ENCODE measurements at places on chromosomes 1 and 21. TPM values are rescaled to one million over a fixed set of nuclear protein-coding genes. Genes with fewer than 3 reads are reported as not detected.

DNA sequence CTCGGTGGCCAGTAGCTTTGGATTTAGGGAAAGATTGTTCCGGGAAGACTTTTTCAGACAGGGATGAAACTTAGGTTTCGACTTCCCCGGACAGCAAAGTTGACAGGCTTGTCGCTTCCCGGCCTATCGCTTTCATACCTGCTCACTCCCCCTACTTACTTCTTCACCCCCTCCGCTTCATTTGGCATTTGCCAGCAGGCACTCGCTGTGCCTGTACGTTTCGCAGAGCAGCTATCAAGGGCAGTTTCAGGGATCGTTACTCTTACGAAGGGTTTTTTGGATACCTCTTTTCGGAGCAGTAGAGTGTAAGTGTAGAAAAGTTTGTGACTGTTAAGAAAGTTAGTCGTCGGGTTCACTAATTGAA is 393 bp downstream of the BLZF1 start:
- DNase-seq, result no peak

GRCh38 chr1:91792489-91793071 is 93.4 kb downstream of the TGFBR3 start:
- DNase-seq, result no peak

GRCh38 chr1:20105856-20106255 is 13.5 kb downstream of the PLA2G2D start:
- no peak for DNase-seq

DNA sequence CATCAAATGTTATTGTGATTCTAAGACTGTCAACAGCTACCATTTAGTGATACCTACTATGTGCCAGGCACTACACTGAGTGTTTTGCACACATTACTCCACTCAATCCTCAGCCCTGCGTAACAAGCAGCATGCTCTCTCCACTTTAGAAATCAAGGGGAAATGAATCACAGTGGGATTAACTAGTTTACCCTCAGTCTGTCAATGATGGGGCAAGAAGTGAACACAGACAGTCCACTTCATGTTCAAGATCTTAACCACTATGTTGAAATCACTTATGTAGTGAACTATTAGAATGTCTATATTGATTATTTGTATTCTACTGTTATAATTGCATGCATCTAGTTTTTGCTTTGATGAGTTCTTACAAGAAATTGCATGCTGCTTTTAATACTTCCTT is 165.3 kb downstream of the LTN1 start:
- no peak for DNase-seq

- DNase-seq, result no peak
These were observed 36.7 kb downstream of the ADARB1 start for GRCh38 chr21:45110873-45111624.

DNA sequence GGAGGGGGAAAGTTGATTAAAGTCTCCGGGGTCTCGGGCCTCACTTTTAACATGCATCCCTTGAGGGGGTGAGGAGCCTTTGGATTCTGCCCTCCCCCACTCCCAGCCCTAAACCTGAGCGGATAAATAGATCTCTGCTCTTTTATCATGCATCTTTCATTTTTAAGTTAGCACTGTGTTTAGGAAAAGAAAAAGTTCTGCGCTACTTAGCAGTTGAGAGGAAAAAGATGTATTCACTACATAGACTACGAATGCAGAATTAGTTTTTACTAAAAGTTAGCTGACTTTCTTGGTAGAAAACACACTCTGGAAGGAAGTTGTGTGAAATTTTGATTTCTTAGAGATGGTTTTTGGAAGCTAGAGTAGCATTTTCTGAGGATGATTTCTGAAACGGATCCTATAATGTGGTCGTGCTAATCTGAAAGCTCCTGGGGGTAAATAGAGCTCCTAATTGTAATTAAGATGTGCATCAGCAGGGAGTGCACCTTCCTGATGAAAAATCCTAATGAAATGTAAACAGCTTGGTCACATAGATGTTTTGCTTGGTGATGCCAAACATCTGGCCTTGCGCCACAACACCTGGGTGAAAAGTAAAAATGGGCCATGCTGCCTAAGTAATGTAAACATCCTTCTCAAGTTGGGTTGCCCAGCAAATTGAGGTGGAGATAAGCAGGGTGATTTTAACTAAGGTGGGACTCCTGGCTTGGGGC is 1.8 kb downstream of the ROR1 start:
- no peak for DNase-seq

The SLC26A9 gene
- 35.2 TPM for total RNA-seq

The SOX13 gene
- total RNA-seq, result 13.1 TPM

The PTP4A2 gene
- 203 TPM for total RNA-seq

The ERICH3 gene
- not detected for total RNA-seq
